Activated gamma-delta T cell treated with anti-CD3 and anti-CD28 coated beads, Interleukin-2, amount 50 U/mL, for 16 hours (primary cell): ENCODE measurements at places on chromosomes 2 and 18.

DNA sequence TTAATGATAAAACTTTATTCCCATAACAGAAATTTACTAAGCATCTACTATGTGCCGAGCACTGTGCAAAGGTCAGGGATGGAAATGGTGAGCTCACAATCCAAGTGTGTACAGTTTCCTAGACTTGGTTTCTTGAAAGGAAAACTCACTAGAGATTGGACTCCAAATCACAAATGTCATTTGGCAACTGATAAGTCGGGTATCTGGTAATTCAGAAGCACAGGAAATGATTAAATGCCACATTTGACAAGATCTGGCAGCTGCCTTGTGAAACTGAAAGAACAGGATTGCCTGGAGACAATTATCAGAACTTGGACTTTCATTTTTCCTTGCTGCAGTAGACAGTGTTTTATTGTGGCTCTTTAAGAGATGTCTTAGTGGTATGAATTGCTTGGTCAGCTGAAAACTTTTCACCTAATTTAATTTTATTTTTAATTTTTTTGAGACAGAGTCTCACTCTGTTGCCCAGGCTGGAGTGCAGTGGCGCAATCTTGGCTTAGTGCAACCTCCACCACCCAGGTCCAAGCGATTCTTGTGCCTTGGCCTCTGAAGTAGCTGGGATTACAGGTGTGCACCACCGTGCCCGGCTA lies 19.2 kb downstream of the ITGA6 start:
- no peak for DNase-seq

GRCh38 chr2:148282201-148282600 lies 261.3 kb downstream of the MBD5 start:
- DNase-seq, result no peak

GRCh38 chr2:153509133-153509532 lies 30.6 kb upstream of the RPRM start:
- DNase-seq, result no peak

DNA sequence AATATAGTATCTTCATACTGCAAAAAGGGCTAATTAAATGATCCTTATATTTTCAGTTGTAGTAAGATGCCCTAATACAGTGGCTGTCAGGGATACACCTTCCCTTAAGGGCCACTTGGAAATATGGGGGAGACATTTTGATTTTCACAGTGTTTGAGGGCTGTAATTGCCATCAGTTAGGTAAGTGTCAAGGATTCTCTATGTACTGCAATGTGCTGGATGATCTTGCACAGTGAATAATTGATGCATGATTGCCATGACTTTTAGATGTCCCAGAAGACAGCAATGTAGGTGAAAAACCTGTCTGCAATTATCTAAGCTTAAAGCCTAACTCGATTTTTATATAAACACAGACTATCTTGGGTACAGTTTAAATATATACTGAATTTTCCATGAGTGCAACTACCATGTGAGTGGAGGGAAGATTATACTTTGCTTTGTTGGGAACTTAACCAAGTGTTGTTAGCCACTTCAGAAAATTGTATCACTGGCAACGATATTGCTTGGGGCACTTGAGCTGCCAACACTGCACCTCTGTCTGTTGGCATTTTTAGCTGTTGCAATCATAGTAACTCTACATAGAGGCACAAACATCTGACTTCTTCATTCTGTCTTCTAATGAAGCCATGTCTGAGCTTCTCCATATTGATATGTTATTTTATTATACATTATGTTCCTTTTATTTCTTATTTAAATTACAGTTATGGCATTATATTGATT lies 45.2 kb downstream of the MAIP1 start:
- DNase-seq, result no peak

DNA sequence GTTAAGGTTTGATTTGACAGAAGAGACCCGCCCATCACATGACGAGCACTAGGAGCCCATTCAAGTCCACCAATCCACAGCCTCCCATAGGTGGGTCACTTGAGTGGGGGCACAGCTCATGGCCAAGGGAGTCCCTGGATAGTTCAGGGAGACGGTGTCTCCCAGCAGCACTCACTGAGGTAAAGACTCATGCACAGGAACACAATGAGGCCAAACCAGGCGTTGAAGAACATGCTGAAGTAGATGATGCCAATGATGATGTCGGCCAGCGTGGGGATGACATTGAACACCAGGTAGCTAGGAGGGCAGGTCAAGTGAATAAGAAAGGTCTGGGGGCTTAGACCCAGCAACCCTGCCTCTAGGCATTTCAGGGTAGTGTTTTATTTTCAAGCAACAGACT lies 4.0 kb downstream of the ABCB6 start:
- DNase-seq, result no peak
